ENCODE measurements at places on chromosomes 2 and 18.

- DNase-seq = no peak
Measured at GRCh38 chr2:3847397-3848052, 144.2 kb downstream of the DCDC2C start.

GRCh38 chr2:175865716-175866115 is 136.4 kb downstream of the LNPK start:
- no peak for DNase-seq

DNA sequence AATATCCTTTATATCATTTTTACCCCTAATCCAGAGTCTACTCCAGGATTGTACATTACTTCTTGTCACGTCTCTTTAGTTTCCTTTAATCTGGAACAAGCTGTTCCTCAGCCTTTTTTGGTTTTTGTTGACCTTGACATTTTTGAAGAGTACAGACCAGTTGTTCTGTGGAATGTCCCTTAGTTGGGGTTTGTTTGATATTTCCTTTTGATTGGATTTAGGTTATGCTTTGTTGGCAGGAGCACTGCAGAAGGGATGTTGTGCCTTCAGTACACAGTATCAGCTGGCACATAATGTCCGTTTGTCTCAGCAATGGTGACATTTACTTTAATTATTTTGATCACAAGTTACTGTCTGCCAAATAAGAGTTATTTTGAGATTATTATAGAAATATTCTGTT is 160.6 kb downstream of the MEIS1 start:
- DNase-seq = no peak

- no peak for DNase-seq
Measured at GRCh38 chr2:207480521-207481040, 49.2 kb upstream of the CREB1 start.

GRCh38 chr2:176088048-176088936 is 4.2 kb upstream of the HOXD13 start:
- DNase-seq = no peak

- DNase-seq = peak; percentile 32
Measured at GRCh38 chr2:85584354-85584856, at the start of gene VAMP5. TSS of gene VAMP5 (plus strand) at chr2:85584431. CDS start at chr2:85584491, 60 bp downstream.

- DNase-seq = no peak
Measured at GRCh38 chr2:62423883-62424458, 82.0 kb downstream of the TMEM17 start.

DNA sequence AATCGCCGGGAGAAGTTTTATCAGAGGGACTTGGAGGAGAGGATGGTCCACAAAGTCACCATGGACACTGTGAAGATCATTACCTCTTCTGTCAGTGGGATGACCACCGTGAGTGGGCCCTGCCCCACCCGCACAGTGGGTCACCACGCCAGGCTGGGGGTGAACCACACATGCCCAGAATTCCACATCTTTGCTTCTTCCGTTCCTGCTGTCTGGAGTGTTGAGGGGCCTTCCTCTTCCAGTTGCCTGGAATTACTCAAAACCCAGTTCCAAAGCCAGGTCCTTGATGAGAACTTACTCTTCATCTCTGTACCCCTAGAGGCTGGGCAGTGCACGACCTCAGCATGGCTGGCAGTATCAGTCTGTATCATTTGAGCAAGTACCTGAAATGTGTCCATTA is 22.1 kb downstream of the MROH2A start:
- no peak for DNase-seq

DNA sequence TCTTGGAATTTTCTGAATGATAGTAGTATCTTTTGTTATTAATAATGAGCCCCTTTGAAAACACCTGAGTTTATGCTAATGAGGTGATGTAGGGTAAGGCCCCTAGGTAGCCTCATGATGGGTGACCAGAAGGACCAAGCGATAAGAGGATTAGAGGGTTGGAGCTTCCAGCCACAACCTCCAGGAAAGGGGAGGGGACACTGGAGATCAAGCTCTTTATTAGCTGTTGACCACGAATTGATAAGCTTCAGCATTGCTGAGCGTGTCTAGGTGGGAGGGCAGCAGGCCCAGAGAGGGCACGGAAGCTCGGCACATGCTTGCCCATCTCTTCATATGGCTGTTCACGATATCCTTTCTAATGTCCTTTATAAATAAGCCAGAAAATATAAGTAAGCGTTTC is 39.0 kb downstream of the KIAA2012 start:
- DNase-seq = no peak

DNA sequence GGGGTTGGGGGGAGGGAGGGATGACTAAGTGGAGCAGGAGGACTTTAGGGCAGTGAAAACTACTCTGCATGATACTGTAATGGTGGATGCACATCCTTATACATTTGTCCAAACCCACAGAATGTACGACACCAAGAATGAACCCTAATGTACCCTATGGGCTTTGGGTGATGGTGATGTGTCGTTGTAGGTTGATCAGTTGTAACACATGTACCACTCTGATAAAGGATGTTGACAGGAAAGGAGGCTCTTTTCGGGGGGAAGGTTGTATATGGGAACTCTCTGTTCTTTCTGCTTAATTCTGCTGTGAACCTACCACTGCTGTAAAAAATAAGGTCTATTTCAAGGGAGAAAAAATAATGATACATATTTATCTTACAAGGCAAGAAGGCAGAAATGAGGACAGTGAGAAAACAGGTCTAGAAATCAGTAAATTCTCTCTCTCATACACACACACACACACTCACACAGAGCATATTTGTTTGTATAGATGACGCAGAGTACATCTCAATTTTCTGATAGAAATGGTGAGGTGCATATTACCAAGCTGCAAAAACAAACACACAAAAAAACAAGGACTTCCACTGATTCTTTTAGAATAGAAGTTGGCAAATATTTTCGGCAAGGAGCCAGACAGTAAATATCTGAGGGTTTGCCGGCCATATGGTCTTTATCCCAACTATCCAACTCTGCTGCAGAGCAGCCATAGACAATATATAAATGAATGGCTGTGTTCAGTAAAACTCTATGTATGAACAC is 20.2 kb downstream of the FAM124B start:
- no peak for DNase-seq

DNA sequence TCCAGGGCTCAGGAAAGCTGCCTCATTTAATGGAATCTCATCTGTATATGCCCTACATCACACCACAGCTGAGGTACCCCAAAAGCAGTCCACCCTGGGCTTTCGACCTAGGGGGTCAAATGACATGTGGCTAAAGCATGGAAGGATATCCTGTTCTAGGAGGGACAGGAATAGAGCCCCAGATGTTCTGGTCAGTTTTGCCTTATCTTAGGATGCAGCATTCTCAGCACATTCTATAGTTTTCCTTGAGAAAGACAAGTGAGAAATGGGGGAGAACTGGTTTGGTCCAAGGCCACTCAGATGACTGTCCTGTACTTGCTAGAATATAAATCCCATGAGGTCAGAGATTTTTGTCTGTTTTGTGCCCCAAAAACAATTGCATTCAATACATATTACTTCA is 688.0 kb upstream of the ZEB2 start:
- DNase-seq = no peak

GRCh38 chr2:85995648-85996529 is 107.1 kb upstream of the ST3GAL5 start:
- DNase-seq = no peak

- no peak for DNase-seq
Measured at GRCh38 chr2:127044977-127045661, 61.8 kb downstream of the BIN1 start.

Measured in stimulated activated CD8-positive, alpha-beta memory T cell treated with anti-CD3 and anti-CD28 coated beads, Interleukin-12 subunit alpha, Interleukin-12 subunit beta, amount 100 ng/mL, for 4 hours (primary cell).